Motor neuron (in vitro differentiated cells): ENCODE measurements at places on chromosomes 4 and X.

- no peak for ATAC-seq
These were observed 47.1 kb downstream of the PCDH7 start for GRCh38 chr4:30767147-30767845.

DNA sequence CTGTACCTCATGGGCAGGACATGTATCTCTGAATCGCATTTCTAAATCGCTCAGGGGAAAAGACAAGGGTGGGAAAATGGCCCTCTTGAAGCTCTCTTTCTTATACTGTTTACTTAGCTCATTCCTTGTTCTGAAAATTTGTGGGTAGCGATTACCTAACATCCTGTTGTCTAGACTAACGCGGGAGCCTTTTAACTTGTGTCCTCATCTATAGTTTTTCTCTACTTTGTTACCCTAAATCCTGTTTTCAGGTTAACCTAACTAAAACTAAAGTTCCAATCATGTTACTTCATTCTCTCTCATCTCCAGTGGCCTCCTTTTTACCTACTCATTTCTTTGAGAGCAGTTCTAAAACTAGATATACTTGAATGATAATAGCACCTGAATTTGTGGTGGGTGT, 45.0 kb downstream of the SNX25 start:
- ATAC-seq = no peak

DNA sequence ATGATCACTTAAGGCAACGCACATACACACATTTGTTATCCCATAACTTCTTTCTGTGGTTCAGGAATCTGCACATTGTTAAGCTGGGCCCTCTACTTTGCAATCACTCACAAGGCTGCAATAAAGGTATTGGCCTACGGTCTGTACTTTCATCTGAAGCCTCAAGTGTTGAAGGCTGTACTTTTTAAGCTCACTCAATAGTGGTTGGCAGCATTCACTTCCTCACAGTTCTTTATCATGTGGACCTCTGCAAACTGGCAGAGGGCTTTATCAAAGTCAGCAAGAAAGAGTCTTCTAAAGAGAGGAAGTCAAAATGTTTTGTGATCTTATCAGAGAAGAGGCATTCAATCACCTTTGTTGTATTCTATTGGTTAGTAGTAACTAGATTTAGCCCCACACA, 301.4 kb upstream of the EPHA5 start:
- ATAC-seq = no peak

DNA sequence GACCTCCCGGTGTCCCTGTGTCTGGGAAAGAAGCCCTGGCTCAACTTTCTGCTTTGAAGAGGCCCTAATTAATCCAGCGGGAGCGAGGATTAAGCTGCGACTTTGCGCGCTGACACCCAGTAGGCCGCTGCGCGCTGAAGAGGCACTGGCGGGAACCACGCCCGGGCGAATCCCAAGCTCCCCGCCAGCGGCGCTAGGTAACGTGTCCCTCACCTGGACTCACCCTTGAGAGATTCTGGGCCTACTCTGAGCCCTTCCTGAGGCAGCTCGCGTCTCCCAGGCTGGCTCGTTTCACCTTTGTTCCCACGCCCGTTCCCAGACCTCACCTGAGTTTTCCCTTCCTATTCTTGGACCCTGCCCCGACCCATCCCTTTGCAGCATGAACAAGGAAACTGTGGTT, 616 bp upstream of the KLHL34 start:
- ATAC-seq = no peak

DNA sequence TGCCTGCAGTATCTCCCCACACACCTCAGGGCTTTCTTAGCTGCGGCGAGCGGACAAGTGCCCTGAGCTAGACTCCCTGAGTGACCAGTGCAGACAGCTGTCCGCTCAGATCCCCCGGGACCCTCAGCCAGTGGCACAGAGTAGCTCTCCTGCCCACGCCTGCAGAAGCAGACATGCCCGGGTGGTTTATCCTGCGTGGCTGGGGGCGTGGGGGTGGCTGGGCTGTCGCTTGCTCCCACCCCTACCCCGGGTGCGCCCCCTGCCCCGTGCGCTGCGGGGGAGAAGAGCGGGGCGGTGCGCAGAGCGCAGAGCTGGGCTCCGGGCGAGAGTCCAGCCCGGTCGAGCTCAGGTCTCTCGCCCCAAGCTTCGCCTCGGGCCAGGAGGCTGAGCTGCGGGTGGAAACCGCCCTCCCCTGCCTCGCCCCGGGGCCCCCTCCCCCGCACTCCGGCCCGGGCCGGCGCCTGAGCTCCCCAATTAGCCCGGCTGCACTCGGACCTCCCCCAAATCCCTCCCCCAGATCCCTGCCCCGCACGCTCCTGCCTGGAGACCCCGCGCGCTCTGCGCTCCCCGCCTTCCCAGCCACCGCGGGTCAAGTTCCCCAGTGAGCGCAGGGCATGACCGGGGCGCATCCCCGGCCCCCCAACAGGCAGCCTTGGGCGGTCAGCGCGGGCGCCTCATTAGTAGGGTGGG, 11.7 kb upstream of the SHOX start:
- no peak for ATAC-seq

- no peak for ATAC-seq
These were observed 43.9 kb downstream of the NPY2R start for GRCh38 chr4:155252327-155252726.

- no peak for ATAC-seq
These were observed 11.7 kb upstream of the ABLIM2 start for GRCh38 chr4:8170341-8170740.

DNA sequence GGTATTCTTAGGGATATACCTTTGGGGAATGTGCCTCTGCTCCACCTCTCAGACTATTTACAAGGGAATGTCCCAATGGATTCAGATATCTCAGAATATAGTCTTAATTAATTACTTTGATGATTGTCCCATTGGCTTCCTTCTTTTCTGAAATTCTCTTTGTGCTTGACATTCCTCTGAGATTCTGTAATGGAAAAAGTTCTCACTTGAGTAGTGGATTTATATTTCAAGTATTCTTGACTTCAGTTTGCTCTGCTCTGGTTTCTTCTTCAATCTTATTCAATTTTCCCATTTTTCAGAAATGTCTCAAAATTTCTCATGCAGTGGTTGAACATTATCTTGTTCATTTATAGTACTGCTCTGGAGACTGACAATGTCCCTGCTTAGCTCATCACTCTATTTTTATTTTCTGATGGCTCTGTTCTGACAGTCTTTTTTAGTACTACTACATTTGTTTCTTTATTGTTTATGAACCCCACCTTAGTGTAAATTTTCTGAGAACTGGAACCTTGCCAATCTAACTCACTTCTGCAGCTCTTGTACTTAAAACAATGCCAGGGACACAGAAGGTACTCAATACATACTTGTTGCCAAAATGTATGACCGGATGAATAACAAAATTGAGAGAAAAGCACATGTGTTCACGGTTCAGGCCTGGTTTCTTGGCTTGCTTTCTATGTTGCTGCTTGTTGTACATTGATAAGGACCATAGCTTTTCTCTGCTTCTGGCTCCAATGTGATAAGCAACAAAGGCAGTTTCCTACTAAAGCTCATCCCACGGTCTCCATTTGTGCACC, 471.7 kb downstream of the GASK1B start:
- no peak for ATAC-seq

DNA sequence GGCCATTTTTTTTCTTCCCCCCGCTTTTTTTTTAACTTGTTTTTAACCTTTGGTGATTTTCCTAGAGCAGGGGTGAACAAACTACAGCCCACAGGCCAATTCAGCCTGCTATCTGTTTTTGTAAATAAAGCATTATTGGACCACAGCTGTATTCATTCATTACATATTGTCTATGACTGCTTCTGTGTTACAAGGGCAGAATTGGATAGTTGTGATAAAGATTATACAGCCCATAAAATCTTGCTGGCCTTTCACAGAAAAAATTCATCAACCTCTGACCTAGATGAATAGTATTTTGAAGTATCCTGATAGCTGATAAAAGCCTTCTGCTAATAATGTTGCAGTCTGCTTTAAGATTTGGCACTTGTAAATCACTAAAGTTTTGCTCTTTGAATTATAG, 63.4 kb downstream of the SMAD1 start:
- no peak for ATAC-seq

- no peak for ATAC-seq
These were observed 14.5 kb downstream of the SOD3 start for GRCh38 chr4:24809815-24810405.

- no peak for ATAC-seq
These were observed 532.9 kb downstream of the ANKRD50 start for GRCh38 chr4:124179506-124180186.

GRCh38 chr4:20101831-20102230, 149.9 kb upstream of the SLIT2 start:
- ATAC-seq = no peak

DNA sequence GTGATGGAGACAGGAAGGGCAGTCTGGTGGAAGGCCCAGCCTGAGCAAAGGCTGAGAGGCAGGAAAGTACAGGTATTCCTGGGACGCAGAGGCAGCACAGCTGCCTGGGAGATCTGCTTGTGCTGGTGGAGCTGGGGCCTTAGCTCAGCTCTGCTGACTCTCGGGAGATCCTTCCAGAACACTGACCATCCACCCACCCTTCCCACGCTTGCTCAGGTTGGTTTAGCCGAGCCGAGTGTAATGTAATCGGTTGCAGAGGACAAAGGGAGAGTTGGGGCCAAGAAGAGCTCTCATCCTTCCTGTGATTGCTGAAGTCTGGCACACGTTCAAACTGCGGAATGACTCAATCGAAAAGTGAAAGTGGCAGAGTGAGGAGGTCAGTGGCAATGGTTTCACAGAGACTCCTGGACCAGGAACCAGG, 43.1 kb upstream of the GPR78 start:
- peak; percentile 56 for ATAC-seq

GRCh38 chr4:131093303-131093702, 1997.4 kb downstream of the C4orf33 start:
- ATAC-seq = no peak

GRCh38 chrX:149010853-149011224, 494.3 kb downstream of the IDS start:
- no peak for ATAC-seq

DNA sequence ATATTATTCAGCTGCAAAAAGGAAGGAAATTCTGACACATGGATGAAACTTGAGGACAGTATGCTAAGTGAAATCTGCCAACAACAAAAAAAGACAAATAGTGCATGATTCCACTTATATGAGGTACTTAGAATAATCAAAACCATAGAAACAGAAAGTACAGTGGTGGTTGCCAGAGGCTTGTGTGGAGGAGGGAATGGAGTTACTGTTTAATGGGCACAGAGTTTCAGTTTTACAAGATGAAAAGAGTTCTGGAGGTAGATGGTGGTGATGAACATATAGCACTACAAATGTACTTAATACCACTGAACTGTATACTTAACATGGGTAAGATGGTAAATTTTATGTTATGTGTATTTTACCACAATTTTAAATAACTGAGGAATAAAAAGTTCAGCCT, 212.0 kb upstream of the KLF3 start:
- no peak for ATAC-seq

- no peak for ATAC-seq
These were observed 22.0 kb downstream of the DNAAF6 start for GRCh38 chrX:107228486-107228819.

DNA sequence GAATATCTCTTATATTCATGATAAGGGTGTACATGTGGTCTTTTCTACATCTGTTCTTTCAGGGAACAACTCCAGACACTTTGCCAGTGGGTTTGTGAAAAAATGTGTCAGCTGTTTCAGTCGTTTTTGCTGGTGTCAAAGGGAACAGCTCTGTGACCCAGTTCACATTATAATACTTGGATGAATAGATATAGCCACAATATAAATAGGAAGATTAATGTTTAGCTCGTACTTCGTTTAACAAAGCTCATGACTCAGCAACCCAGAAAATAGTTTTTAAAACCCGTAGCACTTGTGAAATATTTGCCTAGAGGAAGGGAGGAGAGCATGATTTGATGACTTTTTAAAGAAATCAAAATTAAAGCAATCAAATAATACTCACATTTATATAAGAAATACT, 7.9 kb downstream of the LIAS start:
- ATAC-seq = peak; percentile 30

DNA sequence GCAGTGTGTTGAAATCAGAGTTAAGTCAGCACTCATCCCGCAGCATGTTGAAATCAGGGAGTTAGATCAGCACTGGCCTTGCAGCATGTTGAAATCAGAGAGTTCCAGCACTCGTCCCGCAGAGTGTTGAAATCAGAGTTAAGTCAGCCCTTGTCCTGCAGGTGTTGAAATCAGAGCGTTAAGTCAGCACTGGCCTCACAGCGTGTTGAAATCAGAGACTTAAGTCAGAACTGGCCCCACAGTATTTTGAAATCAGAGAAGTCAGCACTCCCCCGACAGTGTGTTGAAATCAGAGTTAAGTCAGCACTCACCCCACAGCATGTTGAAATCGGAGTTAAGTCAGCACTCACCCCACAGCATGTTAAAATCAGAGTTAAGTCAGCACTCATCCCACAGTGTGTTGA, 10.9 kb upstream of the UVSSA start:
- ATAC-seq = no peak

DNA sequence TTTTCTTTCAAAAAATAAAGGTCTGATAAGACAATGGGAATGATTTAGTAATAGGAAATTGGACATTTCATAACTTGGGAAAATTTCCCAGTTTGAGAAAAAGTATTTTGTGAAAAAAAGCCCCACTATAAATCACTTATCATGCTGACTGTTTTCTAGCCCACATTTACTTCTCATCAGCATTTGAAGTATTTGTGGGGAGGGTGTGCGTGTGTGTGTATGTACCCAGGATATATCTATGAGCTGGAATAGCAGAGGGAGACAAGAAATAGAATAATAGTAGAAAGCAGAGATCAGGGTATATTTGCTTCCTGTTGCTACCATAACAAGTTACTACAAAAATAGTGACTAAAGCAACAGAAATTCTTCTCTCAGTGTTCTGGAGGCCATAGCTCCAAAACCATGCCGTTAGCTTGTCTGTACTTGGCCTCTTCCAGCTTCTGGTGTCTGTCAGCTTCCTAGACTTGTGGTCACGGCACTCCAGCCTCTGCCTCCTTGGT, 139.8 kb downstream of the PTTG2 start:
- ATAC-seq = no peak

DNA sequence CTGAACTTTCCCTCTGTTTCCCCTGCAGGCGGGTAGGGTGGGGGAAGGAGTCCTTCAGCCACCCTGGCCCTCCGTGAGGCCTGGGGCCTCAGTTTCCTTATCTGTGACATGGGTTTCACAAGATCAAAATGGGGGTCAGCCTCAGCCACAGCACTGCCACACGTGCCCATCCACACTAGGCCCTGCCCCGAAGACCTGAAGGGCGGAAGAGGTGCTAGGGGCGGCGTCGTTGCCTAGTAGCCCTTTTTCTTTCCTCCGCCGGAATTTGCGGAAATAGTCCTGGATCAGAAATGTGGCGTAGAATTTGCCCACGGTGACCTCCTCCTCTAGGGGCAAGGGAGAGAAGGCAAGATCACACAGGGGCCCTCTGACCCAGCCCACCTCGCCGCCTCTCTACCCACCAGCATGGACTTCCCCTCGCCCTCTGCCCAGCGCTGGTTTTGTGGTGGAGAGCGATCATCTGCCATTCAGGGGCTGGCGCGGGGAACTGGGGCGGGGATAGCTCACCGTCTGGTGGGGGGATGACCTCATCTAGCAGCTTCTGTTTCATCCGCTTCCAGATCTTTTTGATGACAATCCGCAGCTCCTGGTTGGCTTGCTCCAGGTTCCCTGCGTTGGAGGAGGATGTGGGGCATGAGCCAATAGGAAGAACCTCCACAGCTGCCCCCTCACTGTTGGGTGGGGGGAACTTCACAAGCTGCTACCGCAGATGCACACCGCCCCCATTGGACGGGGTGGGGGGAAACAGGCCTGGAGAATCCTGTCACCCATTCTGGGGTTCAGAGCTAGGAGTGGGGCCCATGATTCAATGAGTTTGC, 9.7 kb upstream of the SYP start:
- ATAC-seq = no peak
